Hair follicle dermal papilla cell (primary cell): ENCODE measurements at places on chromosomes 7 and 10. TPM values are rescaled to one million over a fixed set of nuclear protein-coding genes. Genes with fewer than 3 reads are reported as not detected.

The ANXA8 gene
- total RNA-seq = 0.97 and 1.1 TPM in 2 replicates

The ERVW-1 gene
- not detected in 2 replicates for total RNA-seq

The ZNF248 gene
- 7.0 and 8.4 TPM in 2 replicates for total RNA-seq

The GSTO2 gene
- 0.85 and 3.4 TPM in 2 replicates for total RNA-seq
